ENCODE measurements at places on chromosomes 16 and 17.

DNA sequence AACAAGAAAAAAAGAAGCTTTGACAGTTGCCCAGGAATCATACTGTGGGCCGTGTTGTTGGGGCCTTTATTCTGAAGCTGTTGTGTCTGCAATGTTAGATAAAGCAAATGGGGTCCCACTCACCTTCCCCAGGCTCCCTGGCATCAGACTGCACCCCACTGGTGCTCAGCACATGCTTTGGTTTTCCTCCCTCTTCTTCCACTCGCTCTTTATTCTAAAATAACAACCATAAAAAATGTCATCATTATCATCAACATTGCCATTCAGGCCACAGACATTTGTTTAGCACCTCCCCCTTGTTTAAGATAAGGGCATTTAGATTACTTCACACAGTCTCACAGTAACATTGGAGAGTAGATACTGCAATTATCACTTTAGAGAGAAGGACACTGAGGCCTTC, 8.2 kb downstream of the MYLK3 start:
- DNase-seq: no peak

DNA sequence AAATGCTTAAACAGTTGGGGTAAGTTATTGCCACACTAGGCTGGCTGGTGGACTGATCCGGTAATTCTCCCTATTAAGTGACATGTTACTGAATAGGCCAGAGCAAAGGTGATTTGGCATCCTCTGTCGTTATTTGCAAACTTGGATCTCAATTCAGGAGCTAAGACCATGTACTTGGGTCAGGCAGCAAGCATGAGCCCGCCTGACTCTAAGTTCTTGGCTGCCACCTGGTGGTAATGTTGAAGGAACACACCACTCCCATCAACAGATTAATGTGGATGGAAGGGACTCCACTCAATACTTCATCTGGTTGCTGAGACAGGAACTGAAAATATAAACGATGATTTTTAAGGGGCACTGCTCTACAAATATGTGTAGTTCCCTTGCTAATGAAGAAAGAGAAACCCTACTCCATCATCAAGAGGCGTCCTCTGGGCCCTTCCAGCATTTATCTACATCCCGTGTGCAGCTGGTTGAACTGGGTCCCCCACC, 70.8 kb downstream of the EMP2 start:
- peak; percentile 69 for DNase-seq

DNA sequence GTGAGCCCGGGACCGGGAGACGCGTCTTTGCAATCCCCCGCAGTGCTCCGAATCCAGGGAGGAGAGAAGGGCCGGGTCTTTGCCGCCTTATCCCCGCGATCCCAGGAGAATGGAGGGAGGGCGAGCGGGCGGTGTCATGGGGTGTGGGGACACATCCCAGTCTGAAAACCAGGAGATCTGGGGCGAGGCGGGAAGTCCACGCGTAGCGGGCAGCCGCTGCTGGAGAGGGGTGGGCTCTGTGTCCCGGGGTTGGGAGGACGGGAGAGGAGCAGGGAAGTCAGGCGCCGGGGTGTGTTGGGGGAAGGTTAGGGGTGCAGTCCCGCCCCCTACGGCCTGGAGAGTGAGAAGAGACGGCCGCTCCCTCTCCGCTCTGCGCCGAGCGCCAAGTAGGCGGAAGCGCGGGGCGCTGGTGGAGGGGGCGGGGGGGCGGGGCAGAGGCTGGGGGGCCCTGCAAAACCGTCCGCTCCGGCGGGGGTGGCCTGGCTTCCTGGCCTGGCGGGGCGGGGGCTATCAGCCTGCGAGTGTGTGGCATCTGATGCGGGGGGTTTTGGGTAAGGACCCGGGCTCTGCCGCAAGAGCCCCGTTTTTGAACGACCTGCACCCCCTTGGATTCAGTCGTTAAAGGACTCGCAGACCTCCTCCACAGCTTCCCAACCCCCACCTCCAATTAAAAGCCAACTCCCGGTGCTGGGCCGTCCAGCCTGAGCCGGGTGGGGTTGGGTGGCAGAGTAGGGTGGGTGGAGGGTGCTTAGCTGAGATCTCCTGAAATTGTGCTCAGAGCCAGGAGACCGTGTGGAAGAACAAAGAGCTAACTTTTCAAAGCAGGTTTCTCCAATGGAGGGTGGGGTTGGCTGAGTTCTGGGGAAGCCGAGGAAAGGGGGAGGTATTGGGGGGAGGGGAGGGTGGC, 654 bp downstream of the LASP1 start:
- DNase-seq: peak; percentile 68

GRCh38 chr17:67569015-67569451, 148.7 kb upstream of the NOL11 start:
- no peak for DNase-seq

DNA sequence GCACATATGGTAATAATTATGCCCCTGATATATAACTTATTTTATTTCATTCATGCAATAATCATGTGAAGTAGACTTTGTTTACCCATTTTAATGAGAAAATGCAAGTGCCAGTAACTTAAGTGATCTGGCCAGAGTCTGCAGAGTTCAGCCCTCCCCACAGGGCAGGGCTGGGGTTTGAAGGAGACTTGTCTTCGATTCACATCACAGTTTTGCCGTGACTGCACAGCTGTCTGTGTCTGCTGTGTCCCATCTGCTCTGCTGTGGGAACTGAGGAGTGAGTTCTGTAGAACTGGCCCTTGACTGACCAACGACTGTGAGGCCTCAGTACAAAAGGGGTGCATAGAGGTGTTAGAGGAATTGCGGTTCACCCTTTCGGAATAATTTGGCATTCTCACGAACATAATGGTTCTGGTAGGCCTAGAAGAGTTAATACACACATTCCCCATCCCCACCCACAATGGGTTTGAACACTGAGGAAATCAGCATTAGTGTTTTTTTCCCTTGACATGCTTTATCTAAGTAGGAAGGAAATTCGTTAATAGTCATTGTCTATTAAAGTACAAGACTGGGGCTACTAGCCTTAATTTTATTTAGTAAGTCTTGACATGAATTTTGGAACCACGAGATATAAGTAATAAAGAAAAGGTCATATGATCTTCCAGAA, 113.6 kb upstream of the MON1B start:
- no peak for DNase-seq

- no peak for DNase-seq
These were observed 5.5 kb downstream of the CYLD start for GRCh38 chr16:50747207-50747956.

- DNase-seq: no peak
These were observed 320.5 kb upstream of the TNRC6C start for GRCh38 chr17:77637818-77638575.

GRCh38 chr17:79232957-79233356, 158.3 kb downstream of the ENGASE start:
- DNase-seq: no peak

GRCh38 chr17:78344666-78345065, 15.2 kb downstream of the SOCS3 start:
- DNase-seq: no peak

DNA sequence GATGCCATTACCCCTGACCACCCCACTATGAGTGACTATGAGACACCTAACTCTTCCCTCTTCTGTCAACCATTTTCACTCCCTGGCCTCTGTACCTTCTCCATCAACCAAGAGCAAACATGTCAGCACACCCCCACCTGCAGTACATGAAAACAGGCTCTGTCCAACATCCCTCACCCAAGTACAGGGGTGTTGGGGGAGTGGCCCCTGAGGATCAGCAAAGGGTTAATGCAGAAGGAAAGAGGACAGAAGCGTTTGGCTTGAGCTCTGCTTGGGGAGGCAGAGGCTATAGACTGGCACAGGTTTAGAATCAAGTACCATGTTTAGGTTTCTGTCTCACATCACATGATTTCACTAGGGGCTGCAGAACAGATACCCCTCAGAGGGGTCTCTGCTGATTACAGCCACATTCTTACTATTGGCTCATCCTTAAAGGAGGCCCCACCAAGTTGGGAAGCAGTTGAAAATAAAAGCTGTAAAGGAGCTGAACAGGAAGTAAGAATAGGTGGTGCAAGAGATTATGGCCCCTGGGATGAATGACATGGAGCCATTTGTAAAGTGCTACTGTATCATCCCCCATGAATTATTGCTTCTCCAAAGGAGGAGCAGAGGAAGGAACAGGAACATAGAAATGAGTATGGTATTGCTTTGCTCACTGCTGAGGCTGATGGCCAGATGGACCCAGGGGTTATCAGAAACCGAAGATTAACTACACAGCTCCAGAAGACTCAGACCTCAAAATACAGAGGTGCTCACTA, 2.4 kb upstream of the PSMC3IP start:
- DNase-seq: no peak

DNA sequence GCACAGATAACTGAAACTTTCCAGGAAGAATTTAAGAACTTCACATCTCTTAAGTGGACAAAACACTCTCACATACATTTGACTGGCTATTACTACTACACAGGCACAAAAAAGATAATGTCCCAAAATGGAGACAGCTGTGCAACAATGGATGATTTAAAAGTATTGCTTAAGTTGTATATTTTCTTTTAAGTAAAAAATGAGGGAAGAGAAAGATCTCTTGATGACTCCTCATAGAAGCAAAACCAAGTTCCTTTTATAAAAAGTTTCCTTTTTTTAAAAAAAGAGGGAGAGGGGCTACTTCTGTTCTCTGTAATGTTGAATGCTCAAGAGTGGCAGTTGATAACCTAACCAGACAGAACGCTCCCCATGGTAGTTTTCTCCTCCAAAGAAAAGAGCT, 195.5 kb downstream of the ZFHX3 start:
- no peak for DNase-seq

DNA sequence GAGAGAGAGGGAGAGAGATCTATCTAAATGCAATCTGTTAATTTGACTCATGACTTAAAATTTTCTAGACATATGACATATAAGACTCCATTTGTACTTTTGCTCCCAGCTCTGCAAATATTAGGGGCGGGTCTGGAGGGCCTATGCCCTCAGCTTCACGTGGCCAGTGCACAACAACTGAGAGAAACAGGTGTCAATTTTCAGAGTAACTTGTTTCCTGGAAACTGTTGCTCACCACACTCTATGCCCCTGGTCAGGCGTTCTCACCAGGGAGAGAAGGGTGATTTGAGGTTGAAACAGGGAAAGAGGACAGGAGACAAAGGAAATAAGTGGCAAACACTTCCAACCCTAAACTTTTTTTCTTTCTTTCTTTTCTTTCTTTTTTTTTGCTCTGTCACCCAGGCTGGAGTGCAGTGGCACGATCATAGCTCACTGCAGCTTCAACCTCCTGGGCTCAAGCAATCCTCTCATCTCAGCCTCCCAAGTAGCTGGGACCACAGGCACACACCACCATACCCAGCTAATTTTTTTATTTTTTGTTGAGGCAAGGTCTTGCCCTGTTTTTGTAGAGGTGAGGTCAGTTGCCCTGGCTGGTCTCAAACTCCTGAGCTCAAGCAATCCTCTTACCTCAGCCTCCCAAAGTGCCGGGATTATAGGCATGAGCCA, 270.0 kb downstream of the SLC39A11 start:
- DNase-seq: peak; percentile 21

DNA sequence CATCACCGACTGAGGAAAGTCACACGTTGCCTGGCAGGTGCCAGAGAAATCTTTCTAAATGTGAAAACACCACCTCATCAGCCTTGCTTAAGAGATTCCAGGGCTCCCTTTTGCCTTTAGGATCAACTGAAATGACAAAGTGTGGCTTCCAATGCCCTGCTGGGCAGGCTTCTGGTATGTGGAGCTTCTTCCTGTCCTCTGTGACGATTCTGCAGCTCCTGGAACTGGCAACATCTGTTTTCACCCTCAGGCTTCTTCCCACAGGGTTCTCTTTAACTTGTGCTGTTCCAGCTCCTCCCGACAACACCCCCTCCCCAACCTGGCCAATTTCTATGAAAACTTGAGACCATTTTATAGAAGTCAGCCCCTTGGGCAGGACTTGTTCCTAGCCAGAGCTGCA, 4.8 kb upstream of the ZDHHC1 start:
- no peak for DNase-seq

DNA sequence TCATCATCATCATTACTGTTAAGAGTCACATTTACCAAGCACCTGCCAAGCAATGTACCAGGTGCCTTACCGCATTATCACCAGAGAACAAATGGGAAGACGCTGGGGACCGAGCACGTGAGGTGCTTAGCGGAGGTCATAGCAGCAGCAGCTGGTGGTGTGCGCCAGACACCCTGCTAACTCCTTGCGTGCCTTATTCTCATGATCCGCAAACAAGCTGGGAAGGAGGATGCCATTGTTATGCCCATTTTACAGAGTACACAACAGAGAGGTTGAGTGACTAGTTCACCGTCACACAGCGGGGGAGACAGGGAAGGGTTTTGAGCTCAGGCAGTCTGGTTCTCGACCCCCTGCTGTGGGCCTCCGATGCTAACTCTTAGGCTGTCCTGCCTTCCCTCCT, 7.3 kb downstream of the ATP2A3 start:
- no peak for DNase-seq

DNA sequence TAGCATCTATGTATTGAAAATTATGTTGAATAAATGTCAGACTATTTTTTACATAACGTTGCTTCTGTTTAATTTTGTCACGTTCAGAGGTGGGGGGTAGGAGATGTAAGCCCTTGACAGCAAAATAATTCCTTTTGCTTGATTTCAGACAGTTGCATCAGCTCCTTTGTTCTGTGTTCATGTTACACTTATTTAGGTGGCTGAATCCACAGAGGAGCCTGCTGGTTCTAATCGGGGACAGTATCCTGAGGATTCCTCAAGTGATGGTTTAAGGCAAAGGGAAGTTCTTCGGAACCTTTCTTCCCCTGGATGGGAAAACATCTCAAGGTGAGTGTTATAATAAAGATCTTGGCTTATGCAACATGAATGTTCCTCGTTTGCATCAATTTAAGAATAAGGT, 4.5 kb downstream of the HERPUD1 start:
- DNase-seq: no peak

DNA sequence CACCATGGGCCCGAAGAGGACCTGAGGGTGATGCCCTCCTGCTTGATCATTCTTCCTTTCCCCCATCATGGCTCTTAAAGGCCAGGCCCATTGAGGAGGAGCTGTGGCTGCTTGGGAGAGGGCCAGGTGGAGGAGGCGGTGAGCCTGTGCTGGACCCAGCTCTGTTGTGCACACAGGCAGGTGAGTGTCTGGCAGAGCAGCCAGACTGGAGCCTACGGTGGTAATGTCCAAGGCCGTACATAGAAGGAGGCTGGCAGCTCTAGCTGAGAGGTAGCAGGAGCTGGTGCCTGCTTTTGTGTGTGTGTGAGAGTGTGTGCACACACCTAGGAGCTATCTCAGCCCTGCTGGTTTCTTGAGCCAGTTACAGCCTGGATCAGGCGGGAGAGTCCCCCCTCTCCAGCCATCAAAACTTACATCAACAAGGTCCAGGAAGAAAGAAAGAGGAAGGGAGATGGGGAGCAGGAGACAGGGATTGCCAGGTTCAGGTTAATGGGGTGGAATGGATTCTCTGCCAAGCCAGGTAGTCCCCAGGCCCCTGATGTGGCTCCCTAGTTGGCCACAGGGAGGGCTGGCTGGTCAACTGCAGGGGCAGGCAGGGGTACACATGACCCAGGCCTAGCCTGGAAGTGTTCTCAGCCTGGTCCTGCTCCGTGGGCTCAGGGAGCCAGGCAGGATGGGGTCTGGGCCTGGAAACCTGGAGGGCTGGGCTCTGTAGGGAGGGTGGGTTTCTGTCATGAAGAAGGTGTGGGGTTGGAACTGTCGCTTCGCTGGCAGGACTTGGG, 107.1 kb downstream of the RAP1GAP2 start:
- DNase-seq: no peak
